Renal pelvis (tissue), 12 donors: ENCODE measurements at places on chromosomes 11 and 22. TPM values are rescaled to one million over a fixed set of nuclear protein-coding genes. Genes with fewer than 3 reads are reported as not detected.

DNA sequence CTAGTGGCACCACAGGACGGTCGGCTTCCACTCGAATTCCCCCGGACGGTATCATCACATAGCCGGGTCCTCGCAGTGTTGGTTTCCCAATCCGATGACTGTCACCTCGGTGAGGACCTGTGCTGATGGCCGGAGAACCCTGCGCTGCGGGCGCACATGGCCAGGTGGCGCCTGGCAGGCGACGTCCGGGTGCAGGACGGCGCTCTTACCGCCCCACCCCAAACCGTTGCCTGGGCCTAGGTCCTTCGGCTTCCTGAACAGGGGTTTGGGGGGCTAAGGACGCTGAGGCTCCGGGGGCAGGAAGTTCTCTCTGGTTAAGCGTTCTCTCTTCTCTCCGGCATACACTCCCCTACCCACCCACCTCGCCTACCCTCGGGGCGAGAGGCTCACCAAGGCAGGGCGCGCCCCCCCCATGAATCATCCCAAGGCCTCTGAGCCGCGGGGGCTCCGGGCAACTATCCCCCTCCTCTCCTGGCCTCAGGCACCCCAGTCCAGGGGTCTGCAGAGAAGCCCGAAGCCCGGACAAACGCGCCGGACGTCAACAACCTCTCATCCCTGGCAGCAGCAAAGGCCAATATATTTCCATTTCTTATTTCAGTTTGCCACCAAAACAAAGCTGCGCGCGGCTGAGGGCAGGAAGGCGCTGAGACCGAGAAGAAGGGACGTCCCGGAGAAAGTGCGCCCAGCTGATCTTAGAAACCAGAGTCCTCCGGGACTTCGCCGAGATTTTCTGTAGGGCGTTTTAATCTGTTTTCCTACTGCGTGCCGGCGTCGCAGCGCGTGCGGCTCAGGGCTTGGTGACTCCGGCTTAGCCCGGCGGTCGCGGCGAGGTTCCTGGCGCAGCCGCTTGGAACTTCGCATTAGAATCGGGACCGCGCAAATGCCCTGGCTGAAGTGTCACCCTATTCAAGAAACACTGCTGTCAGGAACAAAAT is 5.6 kb downstream of the ALX4 start:
- no peak for DNase-seq

DNA sequence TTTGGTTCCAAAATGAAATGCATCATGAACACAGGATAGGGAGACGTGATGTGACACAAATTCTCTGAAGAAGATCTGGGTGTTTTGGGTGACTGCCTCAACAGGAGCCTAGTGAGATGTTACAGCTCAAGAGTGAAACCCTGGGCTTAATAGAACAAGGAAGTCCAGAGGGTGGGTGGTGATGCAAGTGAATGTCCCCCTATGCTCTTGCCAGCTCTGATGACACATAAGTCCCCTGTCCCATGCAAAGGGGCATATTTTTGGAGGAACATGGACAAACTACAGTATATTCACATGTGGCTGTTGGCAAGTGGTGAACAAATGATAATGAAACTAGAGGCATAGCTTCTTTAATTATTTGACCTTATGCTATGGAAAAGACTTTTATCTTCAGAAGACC is 9.2 kb downstream of the CRTAM start:
- no peak for DNase-seq

Gene PTPN5
- 1.3 TPM for polyA plus RNA-seq

GRCh38 chr22:30266445-30267381 is at the start of gene OSM:
TSS of gene OSM (minus strand) at chr22:30266851. CDS start at chr22:30266799, 52 bp downstream.
- no peak for DNase-seq

- DNase-seq = no peak
Measured at GRCh38 chr11:23313001-23313400, 452.7 kb upstream of the CCDC179 start.

Gene PATE2
- not detected for polyA plus RNA-seq

GRCh38 chr11:121476379-121477032 is 23.7 kb upstream of the SORL1-AS1 start:
- no peak for DNase-seq

Gene ASCC2
- polyA plus RNA-seq = 52.1 TPM

DNA sequence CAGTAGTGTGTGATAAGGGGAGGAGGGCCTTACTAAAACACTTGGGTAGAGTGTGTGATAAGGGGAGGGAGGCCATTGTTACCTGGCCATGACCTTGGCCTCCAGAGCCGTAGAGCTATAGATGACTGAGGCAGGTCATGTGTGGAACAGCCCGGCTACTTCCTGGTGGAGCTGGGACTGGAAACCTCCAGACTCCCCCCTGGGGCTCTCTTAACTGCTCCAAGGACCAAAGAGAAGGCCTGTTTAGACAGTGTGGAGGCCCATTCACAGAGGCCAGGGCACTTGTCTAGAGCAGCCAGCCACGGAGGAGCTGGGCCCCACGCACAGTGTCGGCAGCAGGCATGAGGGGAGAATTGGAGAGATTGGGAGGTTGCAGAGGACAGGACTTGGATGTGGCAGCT is 12.5 kb upstream of the MICALL1 start:
- no peak for DNase-seq

GRCh38 chr22:19524170-19525115 is at the start of gene CLDN5:
TSS of gene CLDN5 (minus strand) at chr22:19524410. CDS start at chr22:19524255, 155 bp downstream.
- DNase-seq = peak; percentile 48

GRCh38 chr11:27266125-27266524 is 96.9 kb downstream of the CCDC34 start:
- no peak for DNase-seq

Gene MS4A6E
- polyA plus RNA-seq = not detected

GRCh38 chr11:57462597-57462996 is 2.3 kb downstream of the RTN4RL2 start:
- no peak for DNase-seq

DNA sequence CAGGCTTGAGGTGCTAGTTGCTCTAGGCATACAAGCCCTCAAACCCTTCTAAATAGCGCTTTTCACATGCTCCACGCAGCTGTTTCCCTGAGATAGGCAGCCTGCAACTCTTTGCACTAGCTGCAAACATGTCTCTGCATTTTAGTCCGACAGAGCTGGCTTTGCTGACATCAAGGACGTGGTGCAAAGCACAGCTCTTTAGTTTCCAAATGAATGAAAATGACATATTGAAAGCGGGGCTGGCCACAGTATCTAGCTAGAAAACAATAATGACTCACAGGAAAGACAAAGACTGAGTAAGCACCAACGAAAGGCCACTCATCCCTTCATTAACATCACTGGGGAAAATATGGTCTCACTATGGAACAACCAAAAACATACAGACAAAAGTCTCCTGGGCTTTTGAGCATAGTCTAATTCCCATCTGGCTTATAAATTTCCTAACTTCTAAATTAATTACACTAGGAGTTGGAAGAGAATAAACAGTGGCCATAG is 15.3 kb upstream of the ZC3H12C start:
- DNase-seq = no peak

- no peak for DNase-seq
Measured at GRCh38 chr11:69000831-69001242, 12.2 kb downstream of the MRGPRF start.

Gene HBD
- polyA plus RNA-seq = 1.1 TPM

- DNase-seq = no peak
Measured at GRCh38 chr11:132840660-132841059, 691.6 kb downstream of the OPCML start.

DNA sequence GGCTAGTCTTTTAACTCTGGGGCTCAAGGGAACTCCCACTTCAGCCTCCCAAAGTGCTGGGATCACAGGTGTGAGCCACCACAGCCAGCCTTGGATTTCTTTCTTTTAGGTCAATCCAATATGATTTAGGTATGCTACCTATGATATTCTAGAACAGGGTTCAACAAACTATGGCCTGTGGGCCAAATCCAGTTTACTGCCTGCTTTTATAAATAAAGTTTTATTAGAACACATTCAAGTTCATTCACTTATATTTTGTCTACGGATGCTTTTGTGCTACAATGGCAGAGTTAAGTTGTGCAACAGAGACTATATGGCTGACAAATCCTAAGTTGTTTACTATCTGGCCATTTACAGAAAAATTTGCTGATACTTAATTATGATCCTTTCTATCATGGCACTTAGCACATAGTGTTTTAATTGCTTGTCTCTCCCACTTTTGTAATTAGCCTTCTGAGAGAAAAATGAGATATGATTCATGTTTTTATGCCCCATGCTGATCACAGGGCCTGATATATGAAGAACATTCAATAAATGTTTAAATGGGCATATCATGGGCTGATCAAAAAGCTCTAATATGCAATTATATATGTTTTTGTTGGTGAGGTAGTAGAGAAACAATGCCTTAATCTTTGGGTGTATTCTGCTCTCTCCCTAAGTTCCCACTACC is 109.6 kb downstream of the STIM1 start:
- no peak for DNase-seq

DNA sequence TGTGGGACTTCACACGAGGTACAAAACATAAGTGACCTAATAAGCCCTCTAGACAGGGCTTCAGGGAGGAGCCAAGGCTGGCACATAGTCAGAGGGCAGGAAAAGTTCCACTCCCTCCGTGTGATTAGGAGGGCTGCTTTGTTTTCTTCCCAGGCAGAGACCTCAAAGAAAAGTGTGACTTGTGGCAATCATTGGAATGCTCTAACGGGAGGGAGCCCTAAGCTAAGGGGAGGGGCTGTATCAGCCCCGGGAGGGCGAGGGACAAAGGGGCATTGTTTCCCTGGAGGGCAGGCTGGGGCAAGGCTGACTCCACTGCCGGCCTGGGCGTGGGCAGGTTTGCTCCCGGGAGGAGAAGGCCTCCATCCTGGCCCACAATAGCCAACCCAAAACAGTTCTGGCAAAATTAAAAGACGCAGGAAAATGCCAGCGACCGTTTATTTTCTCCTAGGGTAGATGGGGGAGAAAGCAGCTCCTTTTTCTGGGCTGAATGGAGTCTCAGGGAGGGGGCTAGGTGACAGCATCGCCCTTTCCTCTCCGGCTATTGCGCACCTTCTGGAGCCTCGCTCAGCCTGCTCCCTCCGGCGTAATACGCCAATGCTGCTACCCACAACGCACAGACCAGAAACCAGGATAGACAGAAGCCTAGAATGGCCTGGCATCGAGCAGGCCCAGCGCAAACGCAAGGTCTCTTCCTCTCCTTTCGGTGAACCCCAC is 60.2 kb downstream of the ENDOD1 start:
- DNase-seq = no peak

- DNase-seq = no peak
Measured at GRCh38 chr11:78986305-78986704, 411.6 kb upstream of the NARS2 start.

DNA sequence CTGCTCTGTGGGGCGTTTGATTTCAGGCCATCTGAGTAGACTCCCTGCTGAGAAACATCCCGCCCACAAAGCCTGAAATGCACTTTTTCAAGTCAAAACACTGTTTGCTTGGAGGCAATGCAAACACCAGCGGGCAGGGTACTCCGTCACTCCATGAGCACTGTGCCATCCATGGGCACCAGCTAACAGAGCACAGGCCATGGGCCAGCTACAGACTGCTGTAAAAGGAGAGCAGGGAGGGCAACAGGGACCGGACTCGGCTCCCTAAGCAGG is 16.6 kb upstream of the EFCAB6 start:
- DNase-seq = no peak

DNA sequence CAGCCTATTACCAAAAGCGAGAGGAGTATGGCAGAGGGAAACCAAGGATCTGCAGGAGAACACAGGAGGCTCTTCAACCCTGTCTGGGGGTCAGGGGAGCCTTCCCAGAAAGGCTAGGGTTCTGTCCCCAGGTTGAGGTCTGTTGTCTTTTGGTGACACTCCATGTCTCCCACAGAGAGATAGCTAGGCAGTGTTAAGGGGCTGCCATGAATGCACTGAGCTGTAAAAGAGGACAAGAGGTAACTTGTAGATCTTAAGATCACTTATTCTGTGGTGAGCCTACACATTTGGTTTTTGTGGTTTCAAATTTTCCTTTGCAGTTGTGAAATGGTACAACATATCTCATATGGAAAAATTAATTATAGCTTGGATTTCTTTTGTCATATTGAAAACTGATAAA is 6.0 kb upstream of the ACER3 start:
- DNase-seq = no peak

- DNase-seq = no peak
Measured at GRCh38 chr11:43145653-43146052, 166.1 kb upstream of the API5 start.

GRCh38 chr11:94400050-94400449 is 1.2 kb downstream of the GPR83 start:
- peak; percentile 21 for DNase-seq

GRCh38 chr22:49783926-49784629 is 43.6 kb downstream of the BRD1 start:
- no peak for DNase-seq
